ENCODE measurements at places on chromosomes 7 and 10.

DNA sequence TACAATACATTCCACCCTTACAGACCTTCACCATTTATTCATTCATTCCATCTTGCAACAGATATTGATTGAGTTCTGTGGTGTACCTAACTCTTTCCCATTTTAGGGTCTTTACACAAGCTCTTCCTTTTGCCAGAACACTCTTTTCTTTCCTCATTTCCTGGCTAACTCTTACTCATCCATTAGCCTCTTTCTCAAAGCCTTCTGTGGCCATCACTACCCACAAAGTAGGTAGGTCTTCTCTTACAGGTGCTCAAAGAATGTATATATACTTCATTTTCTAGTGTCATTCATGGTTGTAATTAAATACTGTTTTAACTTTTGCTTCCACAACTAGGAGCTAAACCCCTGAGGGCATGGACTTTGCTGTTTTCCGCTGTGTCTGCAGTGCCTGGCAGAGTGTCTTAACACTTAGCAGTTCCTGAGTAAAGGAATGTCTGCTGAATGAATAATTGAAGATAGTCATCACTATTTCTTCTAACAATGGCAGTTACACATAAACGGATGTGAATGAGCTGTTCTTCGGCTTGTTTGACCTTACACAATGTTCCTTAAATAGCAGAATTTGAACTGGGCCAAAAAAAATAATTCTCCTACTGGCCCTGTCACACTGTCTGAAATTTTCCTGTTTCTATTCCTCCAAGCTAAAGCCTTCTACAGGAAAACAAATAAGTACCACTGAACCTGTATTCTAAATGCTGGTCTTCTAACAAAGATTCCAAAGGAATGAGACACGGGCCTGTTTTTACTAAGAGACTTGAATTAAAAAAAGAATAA is 15.1 kb downstream of the BCAP29 start:
- peak; percentile 89 for DNase-seq

DNA sequence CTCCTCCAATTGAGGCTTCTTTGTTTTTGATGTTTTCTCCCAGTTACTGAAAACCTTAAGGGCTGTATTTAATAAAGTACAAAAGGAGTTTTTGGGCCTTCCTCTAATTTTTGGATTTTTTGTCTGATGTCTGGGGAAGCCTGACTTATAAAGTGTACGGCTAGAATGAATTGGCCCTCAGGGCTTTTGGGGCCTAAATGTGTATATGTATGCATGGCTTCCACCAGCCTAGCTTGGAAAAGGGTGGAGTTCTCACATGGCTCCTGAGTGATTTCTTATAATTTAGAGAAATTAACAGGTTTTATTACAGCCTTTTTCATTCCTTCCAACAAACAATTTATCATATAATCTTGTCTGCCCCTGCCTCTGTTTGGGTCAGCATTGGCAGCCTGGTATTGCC is 10.4 kb upstream of the TBATA start:
- DNase-seq: no peak

DNA sequence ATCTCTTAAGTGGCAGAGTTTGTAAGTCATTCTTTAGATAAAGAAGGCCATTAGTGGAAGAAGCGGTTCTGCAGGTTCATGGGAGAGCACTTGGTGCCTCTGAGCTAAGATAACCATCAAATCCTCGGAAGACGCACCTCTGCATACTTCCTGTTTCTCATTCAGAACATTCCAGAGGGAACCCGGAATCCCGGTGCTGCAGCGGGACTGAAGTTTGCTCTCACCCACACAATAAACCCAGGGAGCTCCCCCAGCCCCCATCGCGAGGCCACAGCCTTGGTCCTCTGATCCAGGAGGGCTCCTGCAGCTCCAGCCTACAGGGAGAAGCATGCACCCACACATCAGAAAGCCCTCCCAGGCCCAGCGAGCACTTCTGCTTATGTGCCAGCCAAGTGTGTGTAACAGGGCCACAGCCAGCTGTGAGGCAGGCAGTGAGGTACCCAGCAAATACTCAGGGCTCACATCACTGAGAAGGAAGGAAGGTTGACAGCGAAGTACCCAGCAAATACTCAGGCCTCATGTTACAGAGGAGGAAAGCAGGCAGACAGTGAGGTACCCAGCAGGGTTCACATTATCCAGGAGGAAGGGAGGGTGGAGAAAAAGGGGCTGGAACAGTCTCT is 142.4 kb downstream of the DIP2C start:
- no peak for DNase-seq

GRCh38 chr7:149783386-149784250 is 10.2 kb upstream of the ZNF467 start:
- no peak for DNase-seq

- DNase-seq: no peak
These were observed 226.4 kb downstream of the MAD1L1 start for GRCh38 chr7:2006231-2006771.

- DNase-seq: no peak
These were observed 19.4 kb upstream of the PAX2 start for GRCh38 chr10:100725869-100726426.
